ENCODE measurements at places on chromosomes 16 and 17.

GRCh38 chr16:88306411-88306810, 76.3 kb upstream of the ZNF469 start:
- H3K36me3 ChIP-seq: no peaks in the 10 kb centered on the region
- H3K4me3 ChIP-seq: no peak overlapping the region
- DNase-seq: no peak
- H3K4me1 ChIP-seq: no peaks in the 10 kb centered on the region
- no peaks in the 10 kb centered on the region for H3K27me3 ChIP-seq

DNA sequence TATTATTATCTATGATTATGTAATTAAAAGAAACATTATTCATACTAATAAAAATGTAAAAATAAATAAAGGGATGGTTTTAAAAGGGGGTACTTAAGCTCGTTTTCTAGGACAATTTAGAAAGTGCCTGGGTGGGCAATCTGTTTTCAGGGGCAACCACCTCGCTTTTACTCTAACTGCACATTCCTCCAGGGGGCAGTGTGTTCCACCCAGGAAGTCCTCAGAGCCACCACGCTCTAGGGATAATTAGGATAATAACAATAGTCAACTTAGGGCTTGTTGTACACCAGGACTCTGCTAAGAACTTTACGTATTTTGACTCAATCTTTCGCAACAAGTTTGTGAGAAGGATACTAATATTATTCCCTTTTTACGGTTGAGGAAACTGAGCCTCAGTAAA, 396.7 kb upstream of the MAF start:
- H3K4me3 ChIP-seq: no peak overlapping the region
- no peak overlapping the region for H3K27ac ChIP-seq
- no peaks in the 10 kb centered on the region for H3K4me1 ChIP-seq
- no peak for DNase-seq
- H3K27me3 ChIP-seq: no peaks in the 10 kb centered on the region

GRCh38 chr16:24174957-24175356, 81.2 kb upstream of the CACNG3 start:
- no peaks in the 10 kb centered on the region for H3K27me3 ChIP-seq
- no peaks in the 10 kb centered on the region for H3K4me1 ChIP-seq
- no peak for DNase-seq
- H3K36me3 ChIP-seq: no peaks in the 10 kb centered on the region
- no peak overlapping the region for H3K27ac ChIP-seq

GRCh38 chr17:5635949-5636348, 51.6 kb upstream of the NLRP1 start:
- H3K27me3 ChIP-seq: no peaks in the 10 kb centered on the region
- no peaks in the 10 kb centered on the region for H3K4me1 ChIP-seq
- no peak overlapping the region for H3K27ac ChIP-seq
- no peaks in the 10 kb centered on the region for H3K36me3 ChIP-seq
- no peak for DNase-seq

GRCh38 chr17:72236980-72237633, 116.3 kb downstream of the SOX9 start:
- H3K27ac ChIP-seq: no peak overlapping the region
- DNase-seq: no peak
- no peaks in the 10 kb centered on the region for H3K4me1 ChIP-seq
- H3K36me3 ChIP-seq: no peaks in the 10 kb centered on the region
